ENCODE measurements at places on chromosomes 2 and 18.

DNA sequence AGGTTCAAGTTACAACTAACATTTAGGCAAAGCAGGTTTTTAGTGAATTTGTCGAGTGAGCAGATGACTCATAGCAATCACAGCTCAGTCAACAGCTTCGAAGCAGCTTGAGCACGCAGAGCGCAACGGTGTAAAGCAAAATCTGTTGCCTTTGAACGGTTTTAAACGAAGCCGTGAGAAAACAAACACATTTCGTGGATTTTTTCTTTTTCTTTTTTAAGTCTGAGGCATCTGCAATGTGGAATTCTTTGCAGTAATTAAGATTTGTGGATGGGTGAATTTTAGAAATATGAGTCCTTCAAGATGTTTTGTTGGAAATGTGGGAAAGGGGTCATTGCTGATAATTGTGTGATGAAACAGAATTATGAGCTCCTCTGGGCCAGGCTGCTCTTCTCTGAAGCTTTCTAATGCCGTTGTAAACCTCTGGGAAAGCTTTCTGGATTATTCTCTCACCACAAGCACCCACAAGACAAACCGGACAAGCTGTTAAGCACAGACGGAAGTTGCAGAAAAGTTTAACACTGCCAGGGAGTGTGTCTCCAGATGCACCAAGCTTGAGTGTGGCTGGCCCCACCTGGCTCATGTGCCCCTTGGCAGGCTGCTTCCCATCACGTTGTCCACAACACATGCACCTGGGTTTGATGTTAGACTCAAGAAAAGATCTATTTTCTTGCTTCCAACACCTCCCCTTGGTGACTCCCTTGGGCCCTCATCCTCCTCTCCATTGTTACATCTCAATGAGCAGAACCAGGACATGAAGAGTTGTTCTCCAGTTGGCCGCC, 224.7 kb downstream of the ACKR3 start:
- no peak for DNase-seq

DNA sequence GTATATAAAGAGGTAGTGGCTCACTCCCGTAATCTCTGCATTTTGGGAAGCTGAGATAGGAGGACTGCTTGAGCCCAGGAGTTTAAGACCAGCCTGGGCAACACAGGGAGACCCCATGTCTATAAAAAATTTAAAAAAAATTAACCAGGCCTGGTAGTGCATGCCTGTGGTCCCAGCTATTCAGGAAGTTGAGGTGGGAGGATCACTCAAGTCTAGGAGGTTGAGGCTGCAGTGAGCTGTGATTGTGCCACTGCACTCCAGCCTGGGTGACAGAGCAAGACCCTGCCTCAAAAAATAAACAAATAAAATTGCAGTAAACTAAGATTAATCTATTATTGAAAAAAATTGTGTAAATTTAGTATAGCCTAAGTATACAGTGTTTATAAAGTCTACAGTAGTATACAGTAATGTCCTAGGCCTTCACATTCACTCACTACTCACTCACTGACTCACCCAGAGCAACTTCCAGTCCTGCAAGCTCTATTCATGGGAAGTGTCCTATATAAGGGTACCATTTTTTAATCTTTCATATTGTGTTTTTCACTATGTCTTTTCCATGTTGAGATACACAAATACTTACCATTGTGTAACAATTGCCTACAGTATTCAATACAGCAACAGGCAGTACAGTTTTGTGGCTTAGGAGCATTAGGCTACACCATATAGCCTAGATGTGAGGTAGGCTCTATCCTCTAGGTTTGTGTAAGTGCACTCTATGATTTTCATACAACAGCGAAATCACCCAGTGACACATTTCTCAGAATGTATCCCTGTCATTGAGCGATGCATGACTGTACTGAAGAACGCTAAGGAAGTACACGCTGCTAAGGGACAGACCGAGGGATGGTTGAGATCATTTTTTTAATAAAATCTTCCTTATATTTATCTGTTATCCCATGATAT, 10.4 kb upstream of the MAP4K3 start:
- DNase-seq: no peak

- DNase-seq: no peak
Observed at GRCh38 chr18:10055125-10055750, 141.4 kb downstream of the VAPA start.

DNA sequence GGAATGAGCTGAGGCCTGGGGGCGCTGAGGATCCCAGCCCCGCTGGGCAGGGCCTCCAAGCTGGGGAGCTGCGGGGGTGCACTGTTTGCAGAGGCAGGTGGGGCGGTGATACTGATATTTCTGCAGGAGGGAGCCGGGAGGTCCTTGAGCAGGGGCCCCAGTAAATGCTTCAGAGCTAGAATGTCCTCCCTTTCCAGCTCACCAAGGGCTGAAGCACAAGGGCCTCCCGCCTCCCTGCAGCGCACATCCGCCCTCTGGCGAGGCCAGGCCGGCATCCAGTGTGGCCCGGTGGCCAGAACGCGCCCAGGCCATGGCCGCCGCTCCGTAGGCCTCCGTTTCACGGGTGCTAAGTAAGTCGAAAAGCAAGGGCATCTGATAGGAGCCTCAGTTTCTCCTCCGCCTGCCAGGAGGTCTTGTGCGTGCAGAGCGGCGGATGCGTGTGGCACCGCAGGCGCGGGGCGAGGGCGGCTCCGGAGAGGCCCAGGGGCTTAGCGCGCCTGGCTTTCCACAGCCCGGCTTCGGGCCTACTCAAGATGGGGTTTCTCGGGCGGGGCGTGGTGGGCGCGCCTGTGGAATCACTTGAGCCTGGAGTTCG, 29.5 kb upstream of the CHMP1B start:
- no peak for DNase-seq

GRCh38 chr2:163731735-163732134, 4.1 kb downstream of the FIGN start:
- DNase-seq: no peak

DNA sequence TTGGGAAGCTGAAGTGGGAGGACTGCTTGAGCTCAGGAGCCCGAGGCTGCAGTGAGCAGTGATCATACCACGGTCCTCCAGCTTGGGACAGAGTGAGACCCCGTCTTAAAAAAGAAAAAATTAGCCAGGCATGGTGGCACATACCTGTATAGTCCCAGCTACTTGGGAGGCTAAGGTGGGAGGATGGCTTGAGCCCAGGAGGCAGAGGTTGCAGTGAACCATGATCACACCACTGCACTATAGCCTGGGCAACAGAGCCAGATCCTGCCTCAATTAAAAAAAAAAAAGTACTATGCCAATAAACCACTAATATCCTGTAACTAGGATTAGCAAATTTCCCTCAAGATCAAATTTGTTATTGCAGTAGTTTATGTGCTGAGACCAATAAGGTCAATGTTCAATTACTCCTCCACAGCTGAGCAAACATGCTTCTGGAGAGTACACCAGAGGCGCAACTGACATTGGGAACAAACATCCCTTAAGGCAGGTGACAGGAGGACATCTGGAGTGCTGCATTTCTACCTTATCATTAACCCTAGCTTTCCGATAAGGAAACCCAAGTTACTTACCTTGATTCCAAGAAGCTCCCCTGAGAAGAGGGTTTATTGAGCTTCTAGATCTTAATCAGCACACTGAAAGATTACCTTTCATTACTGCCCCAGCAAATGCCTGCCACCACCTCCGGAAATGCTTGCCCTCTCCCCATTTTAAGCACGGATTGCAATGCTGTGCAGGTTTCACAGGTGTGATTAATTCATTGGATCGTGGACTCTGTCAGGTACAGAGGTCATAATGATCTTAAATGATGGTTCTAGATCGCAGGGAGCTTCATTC, 26.2 kb downstream of the MGAT4A start:
- DNase-seq: peak; percentile 58

DNA sequence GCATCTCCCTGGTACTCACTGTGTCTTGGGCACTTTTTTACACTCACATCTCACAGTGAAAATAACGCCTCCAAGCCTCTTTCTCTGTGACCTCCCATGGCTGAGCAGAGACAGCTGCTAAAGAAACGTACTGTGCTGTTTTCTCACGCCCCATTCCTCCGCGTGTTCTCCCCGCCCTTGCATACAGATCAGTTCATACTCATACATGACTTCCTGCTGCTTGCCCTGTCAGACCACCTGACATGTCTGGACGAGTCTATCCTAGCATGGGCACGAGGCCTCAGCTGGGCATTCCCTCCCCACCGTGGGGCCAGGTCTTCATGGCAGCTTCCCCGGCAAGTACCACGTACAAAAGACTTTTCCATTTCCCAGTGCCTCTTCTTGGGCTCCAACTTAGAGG, 21.2 kb upstream of the IL1A start:
- DNase-seq: no peak

GRCh38 chr2:38251940-38252339, 125.1 kb downstream of the ATL2 start:
- no peak for DNase-seq

- DNase-seq: no peak
Observed at GRCh38 chr2:174574657-174575056, 22.9 kb downstream of the WIPF1 start.

- DNase-seq: no peak
Observed at GRCh38 chr2:24046599-24046929, 627 bp downstream of the WDCP start.

DNA sequence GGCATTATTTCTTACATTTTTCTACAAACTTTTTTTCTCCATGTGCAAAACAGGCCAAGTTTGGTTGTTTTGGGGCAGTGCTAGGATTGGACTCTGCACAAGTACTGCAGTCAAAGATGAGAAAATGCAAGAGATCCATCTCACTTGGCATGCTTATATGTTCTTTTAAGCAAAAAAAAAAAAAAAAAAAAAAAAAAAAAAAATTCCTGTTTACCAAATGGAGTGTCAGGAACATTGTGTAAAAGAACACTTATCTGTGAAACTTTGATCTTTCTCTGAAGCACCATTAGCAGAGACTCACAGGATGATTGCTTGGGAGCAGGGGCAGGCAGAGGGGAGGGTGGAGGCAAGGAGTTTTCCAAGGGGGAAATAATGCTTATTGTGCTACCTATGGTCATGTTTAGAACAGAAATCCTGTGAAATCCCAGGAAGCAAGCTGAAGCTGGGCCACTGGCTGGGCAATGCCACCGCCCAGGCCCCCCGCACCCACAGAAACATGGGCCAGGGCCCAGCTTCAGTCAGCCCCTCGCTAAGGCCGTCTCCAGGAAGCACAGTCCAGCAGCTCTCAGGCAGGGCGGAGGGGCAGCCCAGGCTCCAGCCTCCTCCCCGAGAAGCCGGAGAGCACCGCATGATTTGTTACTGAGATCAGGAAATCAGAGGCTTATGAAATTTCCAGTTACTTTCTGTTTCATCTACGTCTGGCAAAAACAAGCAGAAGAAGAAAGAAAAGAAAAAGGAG, 229.4 kb downstream of the ZNF516 start:
- no peak for DNase-seq

GRCh38 chr2:235692671-235693171, 198.9 kb downstream of the AGAP1 start:
- no peak for DNase-seq

- DNase-seq: no peak
Observed at GRCh38 chr2:167914969-167915368, 332.4 kb downstream of the STK39 start.

DNA sequence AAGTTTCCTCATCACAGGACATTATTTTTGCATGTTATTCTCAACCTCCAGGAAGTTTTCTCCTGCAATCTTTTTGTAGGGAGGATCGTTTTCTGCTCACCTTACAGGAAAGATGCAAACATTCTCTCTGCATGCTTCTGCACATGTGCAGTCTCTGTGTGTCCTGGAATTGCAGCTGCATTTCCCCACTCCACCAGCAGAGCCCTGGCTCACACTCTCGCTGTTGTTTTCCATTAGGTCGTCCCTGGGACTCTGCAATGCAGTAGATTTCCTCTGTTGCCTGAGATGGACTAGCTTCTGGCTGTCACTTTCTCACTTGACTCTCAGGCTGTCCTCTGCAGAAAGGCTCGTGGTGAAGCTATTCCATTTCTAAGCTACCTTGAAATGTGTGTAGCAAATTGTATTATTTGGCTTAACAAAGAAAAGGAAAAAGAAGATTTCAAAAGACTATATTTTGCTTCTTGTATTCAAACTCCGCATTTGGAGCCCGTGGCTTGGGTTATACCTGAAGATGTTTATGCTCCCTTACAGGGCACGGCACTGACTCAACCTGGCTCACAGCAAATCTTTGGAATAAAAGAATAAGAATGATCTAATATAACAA, 346.7 kb downstream of the RAD51AP2 start:
- DNase-seq: no peak

DNA sequence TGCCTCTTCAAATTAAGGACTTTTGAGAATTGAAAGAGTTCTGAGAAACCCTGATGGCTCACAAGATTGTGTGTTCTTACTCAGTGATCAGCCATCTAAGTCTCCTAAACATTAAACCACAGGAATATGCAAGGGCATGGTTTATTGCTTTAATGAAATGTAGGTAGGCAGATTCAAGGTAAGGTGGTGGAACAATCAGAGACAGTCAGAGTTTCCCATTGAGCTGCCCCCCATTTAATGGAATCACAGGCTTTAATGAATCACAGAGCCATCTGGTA, 107.8 kb upstream of the LRATD1 start:
- no peak for DNase-seq

DNA sequence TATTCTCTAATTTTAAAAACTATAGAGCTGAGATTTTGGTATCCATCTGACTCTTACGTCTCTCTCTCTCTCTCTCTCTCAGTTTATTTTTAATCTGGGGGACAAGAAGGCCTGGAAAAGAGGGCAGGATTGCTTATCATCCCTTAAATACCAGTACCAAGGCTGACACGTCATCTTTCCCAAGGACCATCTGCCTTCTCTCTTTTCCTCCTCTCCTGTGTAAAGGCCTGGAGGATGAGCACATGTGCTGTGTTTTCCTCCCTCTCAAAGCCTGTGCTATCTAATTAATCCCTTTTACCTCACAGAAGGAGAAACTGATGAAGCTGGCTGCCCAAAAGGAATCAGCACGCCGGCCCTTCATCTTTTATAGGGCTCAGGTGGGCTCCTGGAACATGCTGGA, 7.3 kb downstream of the IL37 start:
- no peak for DNase-seq

DNA sequence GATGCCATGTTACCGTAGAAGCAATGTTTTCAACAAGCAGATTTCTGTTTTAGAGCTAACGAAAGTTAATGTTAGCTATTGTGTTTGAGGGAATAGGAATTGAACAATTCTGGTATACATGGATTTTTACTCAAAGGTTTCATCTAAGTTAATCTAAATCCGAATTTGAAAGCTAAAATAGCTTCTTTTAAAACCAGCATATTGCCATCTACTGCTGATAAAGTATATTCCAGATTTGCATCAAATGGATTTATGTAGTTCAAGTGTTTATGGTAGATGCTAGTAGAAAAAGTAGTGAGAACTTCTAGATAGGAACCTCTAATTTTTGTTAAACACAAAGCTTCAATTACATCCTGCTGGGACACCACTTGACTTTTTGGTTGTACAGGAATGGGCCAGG, 1569.5 kb upstream of the NXPH2 start:
- DNase-seq: no peak

- no peak for DNase-seq
Observed at GRCh38 chr2:241134711-241135110, 14.6 kb downstream of the PASK start.

GRCh38 chr2:205734436-205735037, 52.2 kb downstream of the NRP2 start:
- no peak for DNase-seq

- DNase-seq: no peak
Observed at GRCh38 chr2:79178076-79178674, 18.6 kb upstream of the REG3A start.
